Left renal cortex interstitium (tissue), 4 donors: ENCODE measurements at places on chromosomes 6 and 20.

GRCh38 chr6:28208111-28208659, 16.9 kb upstream of the ZSCAN9 start:
- no peak for DNase-seq

DNA sequence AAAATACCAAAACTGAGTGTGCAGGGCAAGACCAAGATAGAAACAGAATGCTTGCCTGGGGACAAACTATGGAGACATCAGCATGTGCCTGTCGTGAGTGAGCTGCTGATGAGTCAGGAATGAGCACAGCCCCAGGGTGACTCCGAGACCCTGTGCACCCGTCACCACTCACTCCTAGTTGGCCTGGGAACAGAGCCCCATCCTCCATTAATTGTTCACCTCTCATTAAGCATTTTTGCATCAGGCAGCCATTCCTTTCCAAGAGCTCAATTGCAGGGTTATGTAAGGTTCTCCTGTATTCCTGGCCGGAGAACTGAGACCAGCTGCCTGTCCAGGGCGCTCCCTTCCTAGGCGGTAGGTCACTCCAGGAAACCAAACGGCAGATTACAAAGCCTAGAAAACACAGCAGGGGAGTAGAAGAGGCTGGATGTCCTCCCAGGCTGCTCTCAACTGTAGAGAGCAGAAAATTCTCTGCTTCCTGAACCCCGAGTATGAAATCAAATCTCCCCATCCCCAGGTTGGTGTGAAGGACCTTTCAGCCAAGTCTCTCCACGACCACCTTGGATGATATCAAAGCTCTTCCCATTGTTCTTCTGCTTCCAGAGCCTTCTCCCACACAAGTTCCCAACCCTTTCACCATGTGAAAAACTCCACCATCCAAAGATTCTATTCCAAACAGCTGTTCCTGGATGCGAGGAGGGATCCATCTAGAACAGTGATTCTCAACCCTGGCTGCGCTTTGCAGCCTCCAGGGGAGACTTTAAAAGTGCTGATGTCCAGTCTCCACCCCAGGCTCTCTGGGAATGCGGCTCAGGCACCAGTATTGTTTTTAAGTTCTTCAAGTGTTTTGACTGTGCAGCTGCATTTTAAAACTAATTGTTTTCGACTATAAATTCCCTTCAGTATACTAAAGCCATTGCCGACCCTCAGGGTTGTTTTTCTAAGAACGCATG, 532.6 kb upstream of the JARID2 start:
- no peak for DNase-seq

GRCh38 chr6:1993042-1993441, 252.4 kb downstream of the GMDS start:
- no peak for DNase-seq

DNA sequence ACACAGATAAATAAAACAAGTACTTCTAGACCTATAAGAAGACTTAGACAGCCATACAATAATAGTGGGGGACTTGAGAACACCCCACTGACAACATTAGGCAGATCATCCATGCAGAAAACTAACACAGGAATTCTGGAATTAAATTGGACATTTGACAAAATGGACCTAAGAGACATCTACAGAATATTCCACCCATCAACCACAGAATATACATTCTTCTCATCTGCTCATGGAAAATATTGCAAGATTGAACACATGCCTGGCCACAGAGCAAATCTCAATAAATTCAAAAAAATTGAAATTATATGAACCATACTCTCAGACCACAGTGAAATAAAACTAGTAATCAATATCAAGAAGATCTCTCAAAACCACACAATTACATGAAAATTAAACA, 44.3 kb upstream of the KIAA1586 start:
- no peak for DNase-seq

- DNase-seq = no peak
Observed at GRCh38 chr6:149264629-149265028, 52.9 kb upstream of the TAB2 start.

- DNase-seq = no peak
Observed at GRCh38 chr6:161547617-161548016, 273.8 kb upstream of the AGPAT4 start.

DNA sequence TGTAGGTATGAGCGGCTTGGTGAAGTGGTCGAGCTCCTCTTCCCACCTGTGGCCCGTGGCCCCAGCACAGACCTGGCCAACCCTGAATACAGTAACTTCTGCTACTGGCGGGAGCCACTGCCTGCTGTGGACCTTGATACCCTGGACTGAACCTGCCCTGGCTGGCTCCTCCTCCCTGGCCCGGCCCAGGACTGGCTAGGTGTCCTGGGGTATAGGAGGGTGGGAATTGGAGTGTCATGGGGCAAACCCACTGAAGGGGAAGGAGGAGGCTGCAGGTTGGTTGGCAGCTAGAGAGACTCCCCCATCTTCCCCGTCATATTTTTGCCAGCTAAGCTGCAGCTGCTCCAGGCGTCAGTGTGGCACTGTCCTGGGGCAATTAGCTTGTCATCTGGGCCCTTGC, 7.9 kb downstream of the EMILIN3 start:
- no peak for DNase-seq

GRCh38 chr6:26031151-26031594, 56.1 kb upstream of the HFE start:
- DNase-seq = no peak

DNA sequence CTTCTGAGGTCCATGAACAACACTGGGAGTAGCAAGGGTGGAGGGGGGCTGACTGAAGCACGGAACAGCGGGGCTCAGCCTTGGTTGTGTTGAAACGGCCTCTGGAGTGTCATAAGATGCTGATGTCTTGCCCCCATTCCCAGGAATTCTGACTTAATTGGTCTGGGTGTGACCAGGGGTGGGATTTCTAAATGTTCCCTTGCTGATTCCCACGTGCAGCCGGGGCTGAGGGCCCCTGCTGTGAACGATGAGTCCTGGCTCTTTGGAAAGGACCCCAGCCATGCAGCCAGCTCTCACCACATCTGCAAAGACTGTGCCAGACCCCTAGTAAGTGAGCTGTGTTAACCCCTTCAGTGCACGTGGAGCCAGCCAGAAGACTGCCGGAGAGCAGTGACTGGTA, 28.6 kb upstream of the FAM50B start:
- no peak for DNase-seq

DNA sequence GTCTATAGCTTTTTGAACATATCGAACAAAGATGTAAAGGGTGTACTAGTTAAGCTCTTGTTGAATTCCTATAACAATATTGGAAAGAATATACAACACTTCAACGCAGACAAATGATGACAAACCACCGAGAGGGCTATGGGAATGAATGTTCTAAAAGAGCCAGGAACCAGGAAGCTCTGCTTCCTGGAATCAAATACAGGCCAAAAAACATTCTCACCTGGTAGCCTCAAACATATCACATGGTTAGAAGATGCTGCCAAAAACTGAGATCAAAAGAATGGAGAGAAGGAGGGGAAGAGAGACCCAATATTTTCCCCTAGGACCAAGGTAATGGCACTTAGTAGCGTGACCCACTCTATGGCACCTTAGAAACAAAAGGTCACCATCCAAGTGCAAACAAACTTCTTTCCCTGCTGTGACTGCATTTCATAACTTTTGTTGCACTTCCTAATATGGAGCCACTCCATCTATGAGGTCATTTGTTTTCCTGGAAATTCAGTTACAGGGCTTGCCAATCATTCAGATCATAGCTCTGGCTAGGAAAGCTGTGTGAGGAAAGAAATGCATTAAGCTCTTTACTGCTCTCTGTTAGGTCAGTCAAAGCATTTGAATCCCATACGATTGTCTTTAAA, 199.2 kb upstream of the NT5E start:
- DNase-seq = no peak

DNA sequence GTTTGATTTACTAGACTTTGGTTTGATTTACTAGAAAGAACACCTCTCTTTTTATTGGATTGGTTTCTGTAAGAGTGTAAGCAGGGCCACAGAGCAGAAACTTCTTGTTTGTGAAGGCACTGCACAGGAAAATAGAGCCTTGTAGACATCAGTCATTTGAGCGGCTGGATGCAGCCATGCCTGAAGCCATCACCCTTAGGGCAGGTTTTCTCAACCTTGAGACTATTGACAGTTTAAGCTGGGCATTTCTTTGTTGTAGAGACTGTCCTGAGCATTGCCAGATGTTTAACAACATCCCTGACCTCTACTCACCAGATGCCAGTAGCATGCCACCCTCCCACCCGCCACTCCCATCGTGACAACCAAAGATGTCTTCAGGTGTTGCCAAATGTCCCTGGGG, 130.2 kb upstream of the SULF2 start:
- DNase-seq = no peak

DNA sequence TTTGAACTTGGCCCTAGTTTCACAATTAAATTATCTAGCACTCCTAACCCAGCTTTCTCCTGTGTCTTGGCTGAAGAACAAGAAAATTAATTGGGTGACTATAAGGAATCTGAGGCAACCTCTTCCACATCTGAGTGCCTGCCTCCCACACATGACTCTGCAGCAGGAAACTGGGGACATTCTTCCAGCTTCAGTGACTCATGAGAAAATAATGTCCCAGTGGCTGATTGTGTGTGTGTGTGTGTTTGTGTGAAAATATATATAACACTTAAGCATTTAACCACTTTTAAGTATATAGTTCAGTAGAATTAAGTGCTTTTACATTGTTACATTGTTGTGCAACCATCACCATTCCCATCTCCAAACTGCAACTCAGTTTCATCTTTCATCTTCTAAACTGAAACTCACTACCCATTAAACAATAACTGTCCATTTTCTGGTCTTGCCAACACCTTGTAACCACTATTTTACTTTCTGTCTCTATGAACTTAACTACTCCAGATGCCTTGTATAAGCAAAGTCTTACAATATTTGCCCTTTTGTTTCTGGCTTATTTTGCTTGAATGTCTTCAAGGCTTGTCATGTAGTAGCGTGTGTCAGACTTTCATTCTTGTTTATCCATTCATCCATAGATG, 8.7 kb downstream of the TRIM38 start:
- peak; percentile 52 for DNase-seq

- DNase-seq = no peak
Observed at GRCh38 chr6:122772724-122773415, 6.6 kb upstream of the FABP7 start.

DNA sequence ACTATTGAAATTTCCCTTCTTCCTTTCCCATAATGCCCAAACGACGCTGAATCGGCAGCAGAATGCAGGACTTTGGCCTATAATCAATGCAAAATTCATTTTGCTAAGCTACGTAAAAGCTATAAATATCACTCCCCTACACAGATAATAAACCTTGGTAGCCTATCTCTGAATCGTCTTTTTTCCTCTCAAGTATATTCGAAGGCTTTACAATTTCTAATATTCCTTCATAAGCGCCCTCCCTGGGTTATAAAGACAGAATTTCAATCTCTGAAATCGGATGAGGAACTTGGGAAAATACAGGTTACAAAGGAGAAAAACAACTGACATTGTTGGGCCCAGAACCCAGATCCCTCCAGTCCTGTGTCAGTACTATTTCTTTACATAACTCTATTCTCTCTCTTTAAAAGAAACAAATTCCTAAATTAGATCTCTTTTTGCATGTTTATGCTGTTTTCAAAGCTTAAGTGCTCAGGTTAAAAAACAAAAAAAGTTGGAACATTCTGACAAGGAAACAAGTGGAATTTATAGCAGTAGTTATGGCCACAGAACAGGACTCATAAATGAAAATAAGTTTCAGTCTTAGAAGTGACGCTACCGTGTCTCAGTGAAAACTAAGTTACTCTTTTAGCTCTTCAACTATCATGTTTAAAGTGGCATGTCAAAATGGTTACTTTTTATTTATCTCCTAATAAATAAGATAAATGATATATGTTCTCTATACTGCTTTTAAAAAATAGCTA, 84.5 kb downstream of the SESN1 start:
- no peak for DNase-seq

GRCh38 chr6:167757249-167757648, 69.5 kb upstream of the AFDN start:
- no peak for DNase-seq

- DNase-seq = peak; percentile 45
Observed at GRCh38 chr20:49541733-49542513, 26.0 kb downstream of the PTGIS start.

DNA sequence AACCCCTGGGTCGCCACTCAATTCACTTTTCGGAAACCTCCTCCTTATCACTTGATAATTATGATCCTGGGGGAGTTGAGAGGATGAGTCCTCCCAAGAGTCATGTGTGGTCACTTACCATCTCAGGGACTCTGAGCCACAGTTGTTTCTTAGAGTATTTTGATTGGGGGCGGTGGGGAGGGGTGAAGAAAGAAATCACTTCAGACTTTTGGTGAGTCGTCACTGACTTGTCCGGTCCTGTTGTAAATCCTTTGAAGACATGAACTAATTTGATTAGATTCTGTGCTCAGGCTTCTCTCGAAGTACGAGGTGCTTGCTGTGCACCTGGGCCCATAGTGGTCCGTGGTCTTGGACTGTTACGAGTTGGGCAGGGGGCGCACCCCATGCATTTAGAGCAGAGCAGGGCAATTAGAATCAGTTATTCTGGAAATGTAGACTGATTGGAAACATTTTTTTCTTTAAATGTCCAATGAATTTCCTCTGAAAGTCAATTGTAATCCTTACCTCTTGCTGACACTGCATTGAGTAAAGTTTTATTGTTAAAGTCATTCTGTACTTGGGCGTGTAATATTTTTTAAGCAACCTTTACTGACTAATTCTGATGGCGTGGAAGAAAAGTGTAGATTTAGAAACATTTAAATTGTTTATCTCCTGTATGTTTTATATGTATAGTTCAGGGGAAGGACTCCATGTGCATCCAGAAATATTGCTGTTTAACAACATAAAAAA, 173.4 kb downstream of the SLC16A10 start:
- DNase-seq = no peak

GRCh38 chr6:70130865-70131264, 172.0 kb downstream of the COL9A1 start:
- DNase-seq = no peak

GRCh38 chr6:12324099-12324498, 33.9 kb downstream of the EDN1 start:
- DNase-seq = no peak

GRCh38 chr6:71733970-71734899, 152.1 kb upstream of the RIMS1 start:
- DNase-seq = no peak

- DNase-seq = no peak
Observed at GRCh38 chr6:147132889-147133288, 71.3 kb upstream of the STXBP5 start.

DNA sequence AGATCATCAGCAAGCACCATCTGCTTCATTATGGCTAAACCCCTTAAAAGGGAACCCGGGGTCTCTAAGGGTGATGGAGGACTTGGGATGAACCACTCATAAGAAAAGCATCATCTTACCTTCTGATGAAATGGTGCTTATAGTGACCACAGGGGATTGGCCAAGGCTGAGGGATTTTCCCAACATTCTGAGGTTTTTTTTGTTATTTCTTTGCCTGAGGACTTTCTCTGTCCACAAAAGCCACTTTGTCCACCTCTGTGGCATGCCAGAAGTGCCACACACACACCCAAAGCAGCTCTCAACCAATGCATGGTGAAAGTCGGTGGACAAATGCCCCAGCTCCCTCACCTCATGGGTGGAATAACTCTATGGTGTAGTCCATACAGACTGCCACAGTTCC, 79.3 kb upstream of the TOP1 start:
- no peak for DNase-seq
